ENCODE measurements at places on chromosomes 5 and 9.
A peak's percentile ranks its signal among the peaks of the same experiment; 100 is the strongest.

DNA sequence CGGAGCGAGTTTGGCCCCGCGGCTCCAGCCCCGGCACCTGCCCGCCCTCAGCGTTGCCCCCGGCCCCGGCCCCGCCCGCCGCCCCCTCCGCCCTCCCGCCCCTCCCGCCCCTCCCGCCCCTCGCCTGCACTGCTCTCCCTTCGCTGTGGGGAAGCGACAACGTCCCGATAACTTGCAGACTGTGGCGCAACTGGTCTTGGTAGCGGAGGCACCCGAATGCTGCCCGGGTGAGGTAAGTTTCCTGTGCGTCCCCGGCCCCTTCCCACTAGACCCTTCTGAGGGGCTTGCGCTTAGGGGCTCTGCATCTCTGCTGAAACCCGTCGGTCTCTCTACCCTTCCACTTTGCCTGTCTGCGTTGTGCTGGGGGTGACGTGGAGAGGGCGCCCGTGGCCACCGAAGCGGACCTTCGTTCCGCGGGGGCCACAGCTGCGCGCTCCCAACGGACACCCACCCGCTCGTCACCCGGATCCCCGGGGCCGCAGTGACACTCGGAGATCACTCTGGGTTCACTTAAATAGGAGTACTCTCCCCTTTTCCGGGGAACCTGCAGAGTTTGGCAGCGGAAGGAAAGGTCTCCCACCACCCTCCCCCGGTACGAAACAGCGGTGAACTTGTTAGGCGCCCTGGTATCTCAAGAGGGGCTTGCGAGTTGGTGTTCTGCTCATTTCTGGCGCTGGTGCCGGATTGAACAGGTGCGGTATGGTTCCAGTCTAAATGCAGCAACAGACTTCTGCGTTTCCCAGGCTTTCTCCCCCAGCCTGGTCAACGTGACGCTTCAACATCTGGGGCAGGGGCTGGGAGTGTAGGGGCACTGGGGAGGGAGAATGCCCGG, 707 bp downstream of the PIP5K1B start:
- no peak for DNase-seq

GRCh38 chr5:95281226-95281625, 3.7 kb downstream of the MCTP1 start:
- DNase-seq = peak; percentile 24

DNA sequence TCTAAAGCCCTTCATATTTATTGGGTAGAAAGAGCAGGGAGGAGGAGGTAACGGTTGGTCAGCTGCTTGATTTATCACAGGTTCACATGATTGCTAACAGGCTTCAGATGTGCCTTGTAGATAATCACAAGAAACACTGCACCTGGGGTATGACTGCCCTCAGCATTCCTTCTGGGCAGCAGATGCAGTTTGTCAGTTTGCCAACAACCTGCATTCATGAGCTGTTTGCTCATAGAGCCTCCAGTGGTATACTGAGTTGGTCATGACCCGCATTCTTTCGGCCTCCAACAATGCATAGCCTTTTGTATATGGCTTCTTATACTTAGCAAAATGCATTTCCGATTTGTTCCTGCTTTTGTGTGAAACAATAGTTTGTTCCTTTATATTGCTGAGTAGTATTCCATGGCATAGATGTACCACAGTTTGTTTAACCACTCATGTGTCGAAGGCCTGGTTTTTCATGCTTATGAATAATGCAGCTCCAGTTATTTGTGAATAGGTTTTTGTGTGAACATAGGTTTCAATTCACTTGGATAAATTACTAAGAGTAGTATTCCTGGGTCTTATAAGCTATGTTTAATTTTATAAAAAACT, 83.6 kb downstream of the ARHGEF28 start:
- peak; percentile 36 for DNase-seq

DNA sequence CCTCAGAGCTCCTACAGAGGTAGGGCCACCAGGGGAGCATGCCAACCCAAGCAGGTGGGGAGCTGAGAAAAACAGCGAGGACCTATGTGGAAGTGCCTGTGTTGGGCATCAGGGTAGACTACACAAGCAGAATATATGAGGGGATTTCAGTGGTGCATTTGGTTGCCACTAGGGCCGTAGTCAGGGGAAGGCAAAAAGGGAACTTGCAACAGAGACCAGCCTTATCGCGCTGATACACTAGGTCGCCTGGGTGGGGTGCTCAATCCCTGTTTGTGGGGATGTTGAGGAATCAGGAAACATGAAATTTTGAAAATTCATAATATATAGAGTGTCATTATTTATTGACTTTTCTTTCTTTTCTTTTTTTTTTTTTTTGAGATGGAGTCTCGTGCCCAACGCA, 370.9 kb upstream of the PRR16 start:
- no peak for DNase-seq

GRCh38 chr5:2335733-2336515, 415.6 kb downstream of the IRX2 start:
- no peak for DNase-seq

GRCh38 chr9:89629081-89629976, 24.5 kb downstream of the GADD45G start:
- no peak for DNase-seq

DNA sequence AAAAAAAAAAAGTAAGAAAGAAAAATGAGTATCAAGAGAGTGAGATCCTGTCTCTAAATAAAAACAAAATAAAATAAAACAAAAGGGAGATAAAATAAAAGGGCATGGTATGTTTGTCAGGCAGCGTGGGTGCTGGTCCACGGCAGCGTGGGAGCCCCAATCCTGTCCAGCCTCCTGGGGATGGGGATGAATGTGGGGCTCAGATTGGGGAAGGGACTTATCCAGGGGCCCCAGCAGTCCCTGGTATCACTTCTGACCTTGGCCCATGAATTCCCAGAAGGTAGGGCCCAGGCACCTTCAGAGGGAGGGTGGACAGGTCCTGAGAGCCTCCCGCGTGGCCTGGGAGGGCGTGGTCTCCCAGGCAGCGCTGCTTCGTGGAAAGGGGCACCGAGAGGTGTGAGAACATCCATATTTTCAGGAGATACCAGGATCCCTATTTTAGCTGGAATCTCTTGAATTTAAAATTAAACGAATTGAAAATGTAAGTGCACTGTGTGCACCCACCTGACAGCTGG, 71.2 kb downstream of the ZNF354C start:
- no peak for DNase-seq

DNA sequence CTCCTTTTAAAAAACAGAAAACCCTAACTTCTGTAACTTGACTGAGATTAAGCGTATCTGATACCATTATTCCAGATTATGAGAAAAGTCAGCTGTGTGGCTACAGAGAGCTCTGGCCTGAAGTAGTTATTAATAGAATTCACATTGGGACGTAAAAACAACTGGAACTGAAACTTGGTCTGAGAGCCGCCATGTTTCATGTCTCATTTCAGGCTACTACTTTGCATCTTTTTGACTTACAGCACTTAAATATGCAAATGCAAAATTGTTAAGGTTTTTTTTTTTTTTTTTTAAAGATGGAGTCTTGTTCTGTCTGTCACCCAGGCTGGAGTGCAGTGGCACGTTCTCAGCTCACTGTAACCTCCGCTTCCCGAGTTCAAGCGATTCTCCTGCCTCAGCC, 25.2 kb downstream of the MAP3K1 start:
- DNase-seq = no peak

DNA sequence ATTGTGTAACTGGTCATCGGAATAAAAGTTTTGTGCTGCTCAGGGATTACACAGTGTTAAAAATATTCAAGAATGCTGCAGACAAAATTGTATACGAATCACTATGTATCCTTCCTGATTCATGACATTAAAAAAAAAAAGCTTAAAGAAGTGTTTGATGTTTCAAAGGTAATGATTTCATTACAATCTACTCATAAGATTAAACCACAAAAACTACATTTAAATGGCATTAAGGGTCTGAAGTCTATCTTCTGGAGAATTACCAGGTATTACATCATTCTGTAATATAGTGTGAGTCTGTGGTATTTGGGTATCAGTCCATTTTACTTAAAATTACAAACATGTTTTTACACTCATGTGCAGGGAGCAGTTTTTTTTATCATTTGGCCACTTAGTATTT, 324.4 kb downstream of the NDUFS4 start:
- no peak for DNase-seq

- no peak for DNase-seq
Measured at GRCh38 chr9:21311889-21312288, 6.8 kb upstream of the IFNA5 start.

DNA sequence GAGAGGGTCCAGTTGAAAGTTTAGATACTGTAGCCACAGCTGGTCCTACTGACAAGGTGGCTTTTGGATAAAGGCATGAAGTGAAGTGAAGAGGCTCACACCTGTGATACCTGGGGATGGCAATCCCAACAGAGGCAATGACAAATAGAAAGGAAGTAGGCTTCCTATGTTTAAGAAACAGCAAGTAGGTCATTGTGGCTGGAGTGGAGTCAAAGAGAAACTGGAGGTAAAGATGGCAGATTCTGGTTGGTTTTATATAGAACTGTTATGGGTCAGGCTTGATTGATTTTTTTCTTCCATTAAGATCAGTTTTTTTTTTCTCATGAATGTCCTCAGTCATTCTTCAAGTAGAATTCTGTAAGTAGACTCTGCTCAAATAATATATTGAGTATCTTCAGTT, 79.5 kb downstream of the ANXA1 start:
- no peak for DNase-seq

GRCh38 chr5:88829775-88830174, 53.2 kb downstream of the MEF2C start:
- DNase-seq = no peak

DNA sequence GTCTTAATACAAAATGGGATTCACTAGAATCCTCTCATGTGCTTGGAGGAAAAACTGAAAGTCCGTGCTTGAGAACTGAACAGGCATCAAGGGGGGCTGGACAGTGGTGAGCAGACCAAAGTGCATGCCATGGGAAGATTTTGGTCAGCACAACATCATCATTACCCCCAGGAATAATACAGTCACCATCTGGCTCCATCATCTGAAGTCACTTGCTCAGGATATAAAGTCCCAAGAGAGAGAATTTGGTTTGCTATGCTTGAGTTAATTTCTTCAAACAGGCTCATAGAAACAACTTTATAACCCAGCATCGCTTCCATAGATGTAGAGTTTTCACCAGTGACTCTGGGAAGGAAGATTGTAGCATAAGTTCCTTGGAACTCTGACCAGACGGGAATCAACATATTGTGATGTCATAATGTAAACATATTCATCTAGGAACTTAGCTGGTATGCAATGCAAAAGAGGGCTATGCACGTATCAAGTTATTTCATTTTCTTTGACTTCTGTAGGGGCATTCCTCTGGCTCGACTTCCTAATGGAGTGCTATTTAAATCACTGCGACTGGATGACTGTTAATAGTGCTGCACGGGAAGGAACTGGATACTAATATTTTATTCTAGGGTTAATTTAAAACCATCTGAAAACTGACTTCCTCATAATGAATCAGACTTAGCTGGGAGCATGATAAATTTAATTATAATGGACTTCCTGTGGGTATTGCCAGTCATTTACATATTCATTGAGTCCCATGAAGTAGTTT, 145.2 kb downstream of the MTRR start:
- DNase-seq = no peak

DNA sequence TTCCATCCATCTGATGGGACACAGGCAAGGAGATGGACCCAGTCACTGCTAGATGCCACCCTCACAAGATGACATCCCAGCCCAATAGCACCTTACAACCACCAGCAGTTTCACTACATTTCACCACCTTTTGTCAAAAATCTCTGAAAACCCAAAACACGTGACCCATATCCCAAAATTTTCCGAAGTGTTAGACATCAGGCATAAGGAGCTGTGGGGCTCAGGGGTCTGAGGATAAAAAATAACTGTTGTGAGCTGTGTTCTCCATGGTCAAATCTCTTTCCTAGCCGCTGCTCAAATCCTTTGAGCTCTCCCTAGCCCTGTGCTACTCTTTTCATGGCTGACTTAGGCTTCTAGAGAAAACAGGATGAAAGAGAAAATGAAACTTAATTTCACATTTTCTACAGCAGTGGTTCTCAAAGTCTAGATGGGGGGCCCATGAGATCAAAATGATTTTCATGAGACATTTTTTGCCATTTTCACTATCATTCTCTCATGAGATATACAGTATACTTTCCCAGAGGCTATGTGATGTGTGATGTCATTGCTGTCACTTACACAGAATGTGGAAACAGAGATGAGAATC, 40.7 kb downstream of the TIMD4 start:
- no peak for DNase-seq

- no peak for DNase-seq
Measured at GRCh38 chr9:83313781-83314180, 224.4 kb downstream of the FRMD3 start.

DNA sequence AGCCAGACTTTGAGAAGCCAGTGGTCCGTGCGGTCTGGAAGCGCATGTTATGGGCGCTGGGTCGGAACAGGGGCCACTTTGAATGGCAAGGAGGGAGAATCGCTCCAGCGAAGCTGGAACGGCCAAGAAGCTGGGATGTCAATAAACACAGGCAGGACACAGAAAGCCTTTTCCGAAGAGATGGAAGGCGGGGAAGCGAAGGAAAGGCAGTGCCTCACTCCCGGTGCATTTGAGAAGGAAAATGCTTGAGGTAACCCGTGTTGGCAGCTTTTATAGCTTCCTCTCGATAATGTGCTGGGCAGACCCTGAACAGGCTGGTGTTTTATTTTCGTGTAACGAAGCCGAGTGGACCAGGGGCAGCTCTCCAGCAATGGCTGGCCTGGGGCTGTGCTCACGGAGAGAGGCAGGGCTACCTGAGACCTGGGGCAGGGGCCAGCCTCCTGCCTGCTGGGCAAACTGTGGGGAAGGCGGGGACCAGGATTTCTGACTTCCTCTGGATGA, 84.2 kb upstream of the SPRY4 start:
- DNase-seq = no peak

GRCh38 chr5:35117967-35118366, 70.2 kb upstream of the AGXT2 start:
- DNase-seq = peak; percentile 84

DNA sequence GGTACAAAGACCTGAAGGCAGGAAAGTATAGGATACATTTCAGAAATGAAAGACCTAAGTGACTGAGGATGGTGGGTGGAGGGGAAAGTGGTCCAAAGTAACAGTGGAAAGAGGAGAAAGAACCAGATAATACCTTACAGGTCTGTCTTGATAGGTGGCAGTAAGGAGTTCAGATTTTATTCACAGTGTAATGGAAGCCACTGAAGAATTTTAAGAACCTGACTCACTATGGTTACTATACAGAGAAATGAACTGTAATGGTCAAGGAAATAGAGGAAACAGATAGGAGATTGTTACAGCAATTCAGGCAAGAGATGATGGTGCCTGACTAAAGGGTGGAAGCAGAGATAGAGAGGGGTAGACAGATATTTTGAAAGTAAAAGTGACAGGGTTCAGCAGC, 46.5 kb downstream of the EPB41L4A start:
- DNase-seq = no peak

- DNase-seq = no peak
Measured at GRCh38 chr9:134605351-134605965, 36.1 kb upstream of the COL5A1 start.

GRCh38 chr9:36550135-36550534, 22.6 kb upstream of the MELK start:
- no peak for DNase-seq

- no peak for DNase-seq
Measured at GRCh38 chr5:40453689-40454088, 226.0 kb upstream of the PTGER4 start.

GRCh38 chr5:22539762-22540161, 313.4 kb downstream of the CDH12 start:
- DNase-seq = no peak
